A549 (cell line): ENCODE measurements at places on chromosomes 13 and 19.

DNA sequence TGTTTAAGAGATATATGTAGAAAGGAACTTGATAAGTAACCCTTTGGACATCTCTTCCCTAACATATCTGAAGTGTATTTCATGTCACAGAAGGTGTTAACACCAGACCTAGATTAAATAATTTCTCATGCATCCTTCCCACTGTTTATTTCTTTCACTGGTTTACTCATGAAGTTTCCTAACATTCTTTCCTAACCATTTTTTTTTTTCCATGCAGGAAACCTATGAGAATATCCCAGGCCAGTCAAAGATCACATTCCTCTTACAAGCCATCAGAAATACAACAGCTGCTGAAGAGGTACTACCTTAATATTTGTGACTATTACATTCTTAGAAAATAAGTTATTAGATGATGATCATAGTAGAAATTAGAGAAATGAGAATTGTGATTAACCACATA is 28.8 kb downstream of the IPO5 start:
- DNase-seq: no peak

DNA sequence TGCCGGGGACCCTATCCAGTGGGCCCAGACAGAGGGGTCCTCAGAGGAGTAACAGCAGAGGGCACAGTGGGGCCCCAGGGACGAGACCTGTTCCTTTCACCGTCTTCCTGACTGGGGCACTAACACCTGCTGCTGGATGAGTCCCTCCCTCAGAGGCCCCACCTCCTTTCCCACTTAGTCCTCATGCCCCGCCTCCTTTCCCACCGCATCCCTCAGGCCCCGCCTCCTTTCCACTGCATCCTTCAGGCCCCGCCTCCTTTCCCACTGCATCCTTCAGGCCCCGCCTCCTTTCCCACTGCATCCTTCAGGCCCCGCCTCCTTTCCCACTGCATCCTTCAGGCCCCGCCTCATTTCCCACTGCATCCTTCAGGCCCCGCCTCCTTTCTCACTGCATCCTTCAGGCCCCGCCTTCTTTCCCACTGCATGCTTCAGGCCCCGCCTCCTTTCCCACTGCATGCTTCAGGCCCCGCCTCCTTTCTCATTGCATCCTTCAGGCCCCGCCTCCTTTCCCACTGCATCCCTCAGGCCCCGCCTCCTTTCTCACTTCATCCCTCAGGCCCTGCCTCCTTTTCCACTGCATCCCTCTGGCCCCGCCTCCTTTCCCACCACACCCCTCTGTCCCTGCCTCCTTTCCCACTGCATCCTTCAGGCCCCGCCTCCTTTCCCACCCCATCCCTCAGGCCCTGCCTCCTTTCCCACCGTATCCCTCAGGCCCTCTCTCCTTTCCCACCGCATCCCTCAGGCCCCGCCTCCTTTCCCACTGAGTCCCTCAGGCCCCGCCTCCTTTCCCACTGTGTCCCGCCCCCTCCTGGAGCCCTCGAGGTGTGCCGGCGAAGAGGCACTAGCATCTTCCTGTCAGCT is 6.7 kb downstream of the SPPL2B start:
- no peak for DNase-seq

DNA sequence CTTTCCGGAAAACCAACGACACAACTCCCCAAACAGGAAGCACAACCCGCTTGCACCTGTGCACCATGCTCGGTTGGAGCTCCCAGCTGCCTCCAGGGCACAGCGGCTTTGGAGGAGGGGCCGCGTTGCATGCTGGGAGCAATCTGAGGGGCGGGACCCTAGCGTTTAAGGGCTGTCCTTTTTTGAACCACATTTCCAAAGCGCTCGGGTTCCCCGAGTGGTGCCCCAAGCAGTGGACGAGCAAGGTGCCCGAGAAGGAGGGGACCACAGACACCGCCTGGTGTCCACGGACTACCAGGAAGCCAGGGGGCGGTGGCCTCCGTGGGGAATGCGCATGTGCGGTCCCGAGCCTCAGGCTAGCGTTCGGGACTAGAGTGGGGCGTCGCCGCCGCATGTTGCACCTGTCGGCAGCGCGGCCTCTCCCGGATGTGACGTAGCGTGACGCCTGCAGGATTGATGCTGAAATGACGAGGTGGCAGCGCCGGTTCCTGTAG is 11.9 kb upstream of the ZNF57 start:
- no peak for DNase-seq

GRCh38 chr19:10422846-10423245 is 2.5 kb downstream of the PDE4A start:
- DNase-seq: no peak

- DNase-seq: no peak
Observed at GRCh38 chr13:27372896-27373295, 51.5 kb upstream of the GTF3A start.

DNA sequence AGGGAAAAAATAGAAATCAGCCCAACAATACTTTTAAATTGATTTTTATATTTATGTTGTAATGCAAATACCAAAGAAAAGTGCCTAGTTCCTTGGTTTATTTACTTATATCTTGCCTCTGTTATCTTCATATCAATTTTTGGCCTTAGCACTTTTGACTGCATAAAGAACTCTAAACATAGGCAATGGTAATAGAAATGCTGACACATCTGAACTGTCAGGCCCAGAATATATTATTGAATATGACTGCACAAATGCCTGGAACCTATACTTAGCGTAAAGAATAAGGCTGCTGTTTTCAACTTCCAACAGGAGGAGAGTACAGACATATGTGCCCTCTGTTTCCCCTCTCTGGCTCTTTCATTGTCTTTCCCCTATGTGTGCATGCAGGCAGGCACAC is 91.1 kb downstream of the DNAJC15 start:
- no peak for DNase-seq

GRCh38 chr19:55809381-55810058 is 22.3 kb downstream of the NLRP11 start:
- peak; percentile 94 for DNase-seq

- no peak for DNase-seq
Observed at GRCh38 chr13:114077933-114078325, 54.5 kb downstream of the RASA3 start.

- no peak for DNase-seq
Observed at GRCh38 chr13:31588893-31589292, 150.4 kb upstream of the RXFP2 start.

DNA sequence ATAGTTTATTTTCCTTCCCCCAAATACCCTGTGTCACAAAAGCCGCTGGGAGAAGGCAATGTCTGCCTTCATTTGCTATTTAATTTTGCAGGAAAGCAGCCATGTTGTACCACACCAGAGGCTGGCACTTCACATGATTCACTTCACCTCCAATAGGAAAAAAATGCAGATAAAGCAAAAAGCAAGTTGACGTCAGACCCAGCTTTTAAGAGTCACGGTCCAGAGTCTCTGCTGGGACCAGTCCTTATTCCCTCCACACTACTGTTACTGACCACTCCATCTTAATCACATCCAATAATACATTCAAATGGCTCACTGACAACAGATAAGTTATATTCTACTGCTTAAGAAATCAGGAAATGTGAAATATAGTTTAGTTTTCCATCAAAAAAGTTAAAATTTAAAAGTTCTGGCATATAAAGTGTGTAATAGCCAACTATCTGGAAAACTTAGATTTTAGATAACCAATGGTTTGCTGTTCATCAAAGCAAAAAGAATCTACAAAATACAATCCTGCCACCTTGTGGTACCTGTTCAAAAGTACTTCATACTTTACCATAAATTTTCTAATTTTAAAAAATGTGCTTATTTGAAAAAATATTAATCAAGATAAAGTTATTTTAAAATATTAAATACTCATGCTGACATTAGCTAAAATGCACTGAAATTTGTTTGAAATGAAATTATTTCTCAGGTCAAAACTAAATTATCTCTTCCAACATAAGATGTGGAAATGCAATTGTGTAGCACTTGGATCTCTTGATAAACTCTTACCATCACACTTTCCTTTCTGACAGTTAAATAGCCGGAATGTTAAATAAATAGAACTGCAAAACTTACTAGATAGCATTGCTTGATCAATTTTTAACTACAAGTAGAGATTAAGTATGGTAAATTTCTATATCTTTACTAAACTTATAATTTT is 97.3 kb downstream of the SERP2 start:
- DNase-seq: no peak

DNA sequence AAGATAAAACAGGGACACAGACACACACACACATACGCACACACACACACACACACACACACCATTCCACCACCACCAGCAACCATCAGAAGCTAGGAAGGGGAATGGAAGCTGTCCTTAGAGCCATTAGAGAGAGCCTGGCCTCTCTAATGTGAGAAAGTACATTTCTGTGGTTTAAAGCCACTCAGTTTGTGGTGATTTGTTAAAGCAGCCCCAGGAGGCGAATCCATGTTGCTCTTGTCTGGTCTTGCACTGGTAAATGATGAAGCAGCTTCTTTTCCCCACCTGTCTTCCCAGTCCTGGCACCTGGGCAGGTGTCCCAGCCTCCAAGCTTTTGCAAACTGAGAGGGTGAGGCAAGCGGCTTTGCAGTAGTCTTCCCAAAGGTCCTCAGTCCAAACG is 118.9 kb upstream of the KL start:
- no peak for DNase-seq

DNA sequence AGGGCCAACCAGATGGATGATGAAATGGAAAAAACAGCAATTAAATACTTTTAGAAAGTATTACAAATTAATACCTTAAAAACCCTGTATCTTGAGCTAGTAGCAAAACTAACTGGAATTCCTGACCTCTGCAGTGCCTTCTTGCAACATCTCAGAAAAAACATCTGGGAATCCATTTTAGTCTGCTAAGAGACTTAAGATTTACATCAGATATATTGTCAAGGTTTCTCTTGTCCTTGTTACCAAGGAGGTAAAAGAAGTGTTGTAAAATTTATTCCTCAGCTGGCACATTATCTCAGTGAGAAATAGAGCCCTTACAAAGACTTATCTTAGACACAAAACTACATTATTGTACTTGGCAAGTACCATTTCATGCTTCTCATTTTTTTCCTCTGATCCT is 18.5 kb downstream of the KCNRG start:
- no peak for DNase-seq

- DNase-seq: no peak
Observed at GRCh38 chr19:56969759-56970178, 129.2 kb upstream of the PEG3 start.

- DNase-seq: no peak
Observed at GRCh38 chr13:33913829-33914228, 95.9 kb downstream of the RFC3 start.

DNA sequence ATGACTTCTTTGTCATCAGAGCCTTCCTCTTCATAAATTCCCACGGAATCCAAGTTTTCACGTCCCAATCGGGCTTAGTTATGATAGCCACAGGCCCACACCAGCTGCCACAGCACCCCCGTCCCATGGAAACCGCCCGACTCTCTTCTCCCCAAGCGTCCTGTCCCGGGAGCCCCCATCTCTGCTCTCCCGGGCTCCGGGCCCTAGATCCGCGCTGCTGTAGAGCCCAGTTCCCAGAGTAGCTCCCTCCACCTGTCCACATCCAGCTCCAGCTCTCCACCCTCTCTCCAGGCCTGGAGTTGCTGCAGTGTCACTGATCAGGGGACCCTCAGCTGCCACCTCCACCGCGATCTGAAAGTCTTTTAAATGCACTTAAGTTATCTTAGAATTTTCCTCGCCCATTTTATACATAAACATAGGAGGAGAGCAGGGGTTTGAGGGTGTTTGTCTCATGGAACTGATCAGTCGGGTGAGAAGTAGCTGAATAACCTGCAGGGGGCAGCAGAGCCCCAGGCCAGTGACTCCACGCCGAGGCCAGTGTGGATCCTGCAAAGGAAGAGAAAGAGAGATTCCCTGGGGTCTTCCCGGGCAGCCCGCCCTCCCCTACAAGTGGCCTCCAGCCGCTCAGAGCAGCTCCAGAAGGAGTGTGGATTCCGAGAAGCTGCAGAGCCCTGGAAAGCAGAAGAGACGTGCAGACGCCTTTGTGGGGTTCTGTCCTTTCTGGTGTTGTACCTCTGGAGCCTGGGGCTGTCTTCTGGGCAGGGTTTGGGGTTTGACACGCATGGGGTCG is 1.1 kb upstream of the ZNF763 start:
- no peak for DNase-seq

DNA sequence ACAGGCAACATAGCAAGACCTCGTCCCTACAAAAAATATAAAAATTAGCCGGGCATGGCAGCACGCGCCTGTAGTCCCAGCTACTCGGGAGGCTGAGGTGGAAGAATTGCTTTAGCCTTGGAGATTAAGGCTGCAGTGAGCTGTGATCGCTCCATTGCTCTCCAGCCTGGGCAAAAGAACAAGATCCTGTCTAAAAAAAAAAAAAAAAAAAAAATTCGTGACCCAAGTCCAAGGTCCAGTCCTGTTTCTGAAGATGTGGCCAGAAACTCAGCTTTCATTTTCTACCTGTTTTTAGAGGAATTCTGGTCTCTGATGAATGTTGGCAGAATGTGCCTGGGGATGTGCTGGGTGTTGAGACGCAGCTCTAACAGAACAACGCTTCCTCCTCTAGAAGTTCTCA is 1.9 kb upstream of the PGPEP1 start:
- DNase-seq: no peak

DNA sequence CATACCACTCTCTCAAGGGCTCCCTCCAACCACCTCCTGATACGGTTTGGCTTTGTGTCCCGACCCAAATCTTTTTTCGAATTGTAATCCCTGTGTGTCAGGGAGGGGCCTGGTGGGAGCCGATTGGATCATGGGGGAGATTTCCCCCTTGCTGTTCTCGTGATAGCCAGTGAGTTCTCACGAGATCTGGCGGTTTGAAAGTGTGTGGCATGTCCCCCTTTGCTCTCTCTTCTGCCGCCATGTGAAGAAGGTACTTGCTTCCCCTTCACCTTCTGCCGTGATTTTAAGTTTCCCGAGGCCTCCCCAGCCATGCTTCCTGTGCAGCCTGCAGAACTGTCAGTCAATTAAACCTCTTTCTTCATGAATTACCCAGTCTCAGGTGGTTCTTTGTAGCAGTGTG is 34.7 kb upstream of the SLC15A1 start:
- DNase-seq: no peak

GRCh38 chr19:39080431-39080830 is 3.7 kb upstream of the ACP7 start:
- DNase-seq: no peak

DNA sequence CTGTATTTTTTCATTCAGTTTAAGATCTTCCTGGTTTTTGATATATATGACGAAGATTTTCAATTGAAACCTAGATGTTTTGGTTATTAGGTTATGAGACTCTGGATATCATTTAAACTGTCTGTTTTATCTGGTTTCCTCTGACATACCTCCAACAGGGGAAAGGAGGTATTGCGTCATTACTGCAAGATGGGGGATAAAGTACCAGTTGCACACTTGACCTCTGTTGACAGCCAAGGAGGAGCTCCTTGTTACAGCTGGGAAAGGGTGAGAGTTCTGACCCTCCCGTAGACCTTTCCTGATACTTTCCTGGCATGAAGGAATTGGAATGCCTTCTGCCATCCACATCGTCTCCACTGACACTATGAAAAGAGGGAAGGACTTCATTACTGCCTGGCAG is 82.0 kb upstream of the SHISA2 start:
- DNase-seq: no peak
